ENCODE measurements at places on chromosomes 4 and X. TPM values are rescaled to one million over a fixed set of nuclear protein-coding genes. Genes with fewer than 3 reads are reported as not detected.

DNA sequence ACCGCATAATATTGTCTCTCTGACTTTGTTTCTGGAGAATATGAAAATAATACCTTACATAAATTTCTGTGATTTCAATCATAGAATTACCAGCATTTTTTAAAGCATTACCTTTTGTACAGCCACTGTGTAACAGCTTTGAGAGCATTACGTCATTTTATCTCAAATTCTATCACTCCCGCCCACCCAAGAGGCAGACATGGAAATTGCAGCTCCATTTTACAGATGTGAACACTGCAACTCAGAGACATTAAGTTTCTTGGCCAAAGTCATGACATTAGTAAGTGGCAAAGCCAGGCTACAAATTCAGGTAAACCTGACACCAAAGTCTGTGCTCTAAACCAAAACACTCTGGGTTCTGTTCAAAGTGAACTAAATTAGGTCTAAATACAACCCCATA, 33.6 kb upstream of the KDR start:
- no peak for DNase-seq

DNA sequence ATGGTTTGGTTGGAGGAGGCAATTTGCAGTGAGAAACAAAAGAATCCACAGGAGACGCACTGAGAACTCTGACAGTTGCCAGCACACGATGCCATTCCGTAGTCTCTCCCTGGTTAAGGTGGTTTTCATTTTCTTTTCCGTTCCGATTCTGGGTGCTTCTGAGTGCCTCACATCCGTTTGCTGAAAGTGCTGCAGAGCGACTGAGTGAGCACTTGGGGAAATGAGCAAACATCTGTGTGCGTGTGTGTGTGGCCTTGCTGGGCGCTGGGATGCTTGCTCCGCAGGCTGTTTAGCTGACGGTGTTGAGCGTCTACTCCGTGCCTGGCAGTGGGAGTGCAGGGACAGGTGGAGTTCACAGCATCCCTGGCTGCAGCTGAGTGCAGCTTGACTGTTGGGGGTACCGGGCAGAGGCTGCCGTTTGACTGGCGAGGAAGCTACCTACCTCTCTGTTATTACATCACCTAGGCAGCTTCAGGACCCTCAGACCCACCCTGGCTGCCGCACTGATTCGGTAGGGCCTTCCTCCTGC, 49.3 kb downstream of the SORCS2 start:
- DNase-seq: no peak

DNA sequence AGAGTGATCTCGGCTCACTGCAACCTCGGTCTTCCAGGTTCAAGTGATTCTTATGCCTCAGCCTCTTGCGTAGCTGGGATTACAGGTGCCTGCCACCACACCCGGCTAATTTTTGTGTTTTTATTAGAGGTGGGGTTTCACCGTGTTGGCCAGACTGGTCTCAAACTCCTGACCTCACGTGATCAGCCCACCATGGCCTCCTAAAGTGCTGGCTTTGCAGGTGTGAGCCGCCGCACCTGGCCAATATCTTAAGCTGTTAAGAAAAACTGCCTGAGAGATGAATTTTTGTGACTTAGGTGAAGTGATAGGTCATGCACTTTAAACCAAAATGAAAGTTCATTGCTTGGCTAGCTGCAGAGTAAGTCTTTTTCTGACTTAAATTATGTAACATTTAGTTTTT, 5.8 kb downstream of the KDM6A start:
- no peak for DNase-seq

DNA sequence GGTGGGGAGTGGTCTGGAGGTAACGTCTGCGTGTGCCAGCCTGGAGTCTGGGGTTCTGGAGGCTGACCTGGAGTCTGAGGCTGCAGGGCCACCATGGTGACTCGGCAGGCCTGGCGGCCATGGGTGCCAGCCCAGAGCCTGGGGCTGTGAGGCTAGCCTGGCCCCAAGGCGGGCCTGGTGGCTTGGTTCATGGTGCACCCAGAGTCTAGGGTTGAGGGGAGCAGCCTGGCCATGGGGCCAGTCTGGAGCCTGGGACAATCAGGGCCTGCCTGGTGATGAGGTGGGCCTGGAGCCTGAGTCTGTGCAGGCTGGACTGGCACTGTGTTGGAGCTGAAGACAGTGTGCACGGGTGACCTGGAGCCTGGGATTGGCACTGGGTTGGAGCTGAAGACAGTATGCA, 64.9 kb downstream of the CXorf49B start:
- DNase-seq: no peak

- no peak for DNase-seq
Observed at GRCh38 chr4:158538176-158538575, 16.5 kb downstream of the RXFP1 start.

Gene NKX6-1
- polyA plus RNA-seq: 0.06 TPM

Gene CENPI
- 9.9 TPM for polyA plus RNA-seq

DNA sequence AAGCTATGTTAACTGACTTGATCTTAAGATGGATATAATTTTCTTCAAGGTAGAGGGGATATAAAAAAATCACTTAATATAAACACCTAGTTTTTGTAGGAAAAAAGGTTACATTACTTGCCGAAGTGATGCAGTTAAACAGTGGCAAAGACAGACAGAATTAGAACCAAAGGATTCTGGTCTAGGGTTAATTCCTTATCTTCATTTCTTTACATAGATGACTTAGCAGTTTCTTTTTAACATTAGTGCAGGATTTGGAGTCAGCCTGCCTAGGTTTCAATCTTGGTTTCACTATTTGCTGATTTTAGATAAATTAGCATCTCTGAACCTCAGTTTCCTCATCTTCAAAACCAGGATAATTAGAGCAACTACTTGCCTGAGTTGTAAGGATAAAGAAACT, 14.3 kb downstream of the ZAR1 start:
- no peak for DNase-seq

DNA sequence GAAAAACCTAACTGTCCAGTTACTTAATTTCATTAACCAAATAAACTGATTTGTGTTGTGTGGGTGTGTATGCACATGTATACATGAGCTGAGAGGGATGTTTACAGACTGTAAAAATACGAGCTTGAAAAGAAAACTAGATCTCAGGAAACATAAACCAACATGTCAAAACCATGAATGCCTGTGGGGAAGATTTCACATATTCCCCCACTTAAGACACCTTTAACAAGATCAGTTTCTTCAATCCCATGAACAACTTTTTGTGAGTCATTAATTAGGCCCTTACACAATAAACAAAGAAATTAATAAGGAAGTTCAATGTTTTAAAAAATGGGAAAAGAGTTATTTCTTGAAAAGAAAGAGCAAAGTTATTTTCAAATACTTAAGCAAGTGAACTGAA, 170.8 kb downstream of the ZNF674 start:
- DNase-seq: no peak

- no peak for DNase-seq
Observed at GRCh38 chr4:152243896-152244595, 291.8 kb downstream of the FBXW7 start.

GRCh38 chrX:3757510-3758025, 44.1 kb upstream of the PRKX start:
- DNase-seq: no peak

GRCh38 chr4:15778289-15779241, at the start of gene CD38:
CD38 (plus strand) TSS chr4:15778328; CDS start chr4:15778415, 87 bp downstream.
- DNase-seq: no peak

Gene PPARGC1A
- polyA plus RNA-seq: 36.2 TPM

DNA sequence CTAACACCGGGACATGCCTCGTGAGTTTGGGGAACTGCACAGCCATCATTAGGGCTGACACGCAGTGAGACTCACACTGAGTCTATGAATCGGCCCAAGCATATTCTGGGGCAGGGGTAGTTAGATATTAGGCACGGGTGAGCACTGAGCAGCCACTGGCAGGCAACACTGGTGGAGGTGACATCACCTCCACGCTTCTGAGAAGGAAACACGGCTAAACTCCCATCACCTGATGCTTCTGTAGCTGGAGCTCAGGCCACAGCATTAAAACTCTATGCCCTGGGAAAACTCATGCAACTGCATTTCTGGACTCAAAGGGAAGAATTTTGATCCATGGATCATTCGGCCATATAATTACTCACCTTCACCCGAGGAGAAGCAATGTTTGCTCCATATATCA, 100.8 kb upstream of the OTUD4 start:
- no peak for DNase-seq

Gene SLC6A14
- 0.10 TPM for polyA plus RNA-seq

Gene UGT8
- 61.2 TPM for polyA plus RNA-seq

Gene PNPLA4
- polyA plus RNA-seq: 30.5 TPM

Gene MAGEC3
- polyA plus RNA-seq: 0.28 TPM

Gene TRIM75
- not detected for polyA plus RNA-seq

Gene SRPK3
- 0.55 TPM for polyA plus RNA-seq

All from right renal cortex interstitium (tissue), 3 donors.